A172 (cell line): ENCODE measurements at places on chromosomes 3 and 15.

GRCh38 chr3:51949121-51949520 is 6.1 kb upstream of the GPR62 start:
- DNase-seq = no peak

DNA sequence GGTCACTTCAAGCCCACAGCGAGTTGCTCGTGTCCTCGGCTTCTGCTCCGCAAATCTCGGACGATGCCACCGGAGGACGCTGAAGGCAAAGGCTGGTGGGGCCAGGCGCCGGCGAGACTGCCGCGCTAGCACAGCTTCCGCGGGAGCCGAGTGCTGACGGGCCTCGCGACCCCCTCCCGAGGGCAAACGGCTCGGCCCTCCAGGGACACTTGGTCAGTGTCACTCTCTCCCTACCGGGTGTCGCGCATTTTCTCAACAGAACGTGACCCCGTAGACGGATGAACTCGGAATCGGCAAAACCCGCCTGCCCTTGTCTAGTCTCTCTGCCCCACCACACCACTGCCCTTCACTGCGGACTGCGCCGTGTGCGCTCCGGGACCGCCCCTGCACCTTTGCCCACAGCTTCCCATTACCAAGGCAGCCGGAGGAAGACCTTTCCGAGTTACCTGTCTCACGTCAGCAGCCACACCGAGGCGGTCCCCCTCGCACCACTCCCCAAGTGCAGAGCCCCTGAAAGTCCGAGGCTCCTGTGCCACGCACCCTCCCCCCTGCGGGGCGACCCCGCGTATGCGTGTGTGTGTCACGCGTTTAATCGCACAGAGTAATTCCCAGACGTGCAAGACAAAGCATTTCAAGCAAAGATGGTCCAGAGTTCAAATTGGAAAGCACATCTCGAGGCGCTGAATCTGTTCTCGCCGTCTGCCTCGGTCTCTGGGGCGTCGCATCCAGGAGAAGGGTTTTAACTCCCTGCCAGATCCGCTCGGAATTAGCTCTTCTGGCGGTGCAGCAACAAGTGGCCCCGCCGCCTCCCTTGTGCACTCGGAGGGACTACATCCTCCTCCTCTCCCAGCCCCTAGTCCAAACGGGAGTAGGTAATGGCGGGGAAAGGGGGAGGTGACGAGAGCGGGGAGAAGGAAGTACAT is 245.0 kb upstream of the TOPAZ1 start:
- no peak for DNase-seq

DNA sequence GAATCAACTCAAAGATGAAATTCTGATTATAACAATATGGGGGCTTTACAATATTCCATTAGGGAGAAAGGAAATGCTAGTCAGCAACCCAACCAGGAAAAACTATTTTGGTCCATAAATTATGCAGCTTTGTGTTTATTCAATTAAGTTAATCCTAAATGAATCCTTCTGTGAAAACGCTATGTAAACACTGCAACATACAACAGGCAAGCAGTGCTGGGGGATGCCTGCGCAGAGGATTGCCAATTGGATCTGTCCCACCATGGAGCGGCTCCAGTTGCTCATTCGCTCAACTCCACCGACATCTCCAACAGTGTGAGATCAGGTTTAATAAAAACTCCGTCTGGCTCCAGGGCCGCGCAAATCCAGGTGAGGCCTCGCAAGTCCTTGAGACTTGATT is 290.5 kb upstream of the VEPH1 start:
- DNase-seq = no peak

- no peak for DNase-seq
Measured at GRCh38 chr15:63264688-63265293, 12.6 kb upstream of the APH1B start.

DNA sequence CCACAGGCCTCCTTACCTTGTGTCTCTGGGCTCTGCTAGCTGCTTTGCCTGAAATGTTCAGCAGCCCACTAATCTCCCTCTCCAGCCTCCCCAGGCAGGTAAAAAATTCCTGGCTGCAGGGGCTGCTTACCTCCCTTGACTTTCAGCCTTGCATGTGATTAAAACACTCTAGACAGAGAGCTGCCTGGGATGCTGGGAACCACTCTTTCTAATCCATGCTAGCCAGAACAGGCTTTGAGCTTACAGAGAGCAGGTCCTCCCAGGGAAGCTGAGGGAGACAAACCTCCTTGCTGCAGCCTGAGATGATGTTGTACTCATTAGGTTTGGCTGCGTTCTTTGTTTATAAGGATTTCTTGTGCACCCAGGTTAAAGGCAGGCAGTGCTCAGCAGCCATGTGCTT is 33.7 kb upstream of the LIPC start:
- DNase-seq = no peak
